ENCODE measurements at places on chromosomes 16 and 17.

DNA sequence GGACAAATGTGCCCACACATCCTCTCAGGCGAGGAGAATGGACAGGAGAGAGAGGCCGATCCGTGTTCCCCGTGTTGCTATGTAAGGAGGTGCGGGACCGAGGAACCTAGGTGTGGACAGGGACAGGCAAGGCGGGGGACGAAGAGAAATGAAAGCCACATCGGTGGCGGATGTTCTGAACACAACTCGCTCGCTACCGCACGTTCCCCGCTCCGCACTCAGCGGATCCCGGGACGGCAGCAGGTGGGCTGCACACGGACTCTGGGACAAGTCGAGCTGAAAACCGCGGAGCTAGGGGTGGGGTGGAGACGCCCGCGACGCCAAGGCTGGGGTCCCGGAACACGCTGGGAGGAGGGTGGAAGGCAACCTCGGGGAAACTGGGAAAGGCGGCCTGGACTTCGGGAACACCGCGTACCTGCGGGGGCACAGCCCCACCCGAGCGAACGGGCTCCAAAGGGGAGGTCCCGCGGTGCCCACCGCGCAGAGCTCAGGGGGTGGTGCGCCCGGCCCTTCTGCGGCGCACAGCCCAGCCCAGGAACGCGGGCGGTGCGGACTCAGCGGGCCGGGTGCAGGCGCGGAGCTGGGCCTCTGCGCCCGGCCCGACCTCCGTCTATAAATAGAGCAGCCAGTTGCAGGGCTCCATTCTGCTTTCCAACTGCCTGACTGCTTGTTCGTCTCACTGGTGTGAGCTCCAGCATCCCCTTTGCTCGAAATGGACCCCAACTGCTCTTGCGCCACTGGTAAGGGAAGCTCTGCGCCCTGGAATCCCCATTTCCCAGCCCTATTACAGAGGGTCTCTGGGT lies at the start of gene MT1E:
TSS of gene MT1E (plus strand) at position 642 of the 803 bp plus-strand sequence. CDS start at position 713, 71 bp downstream.
- peak; percentile 60 for DNase-seq

GRCh38 chr17:75638893-75639292 lies 5.7 kb downstream of the SMIM5 start:
- DNase-seq = no peak

DNA sequence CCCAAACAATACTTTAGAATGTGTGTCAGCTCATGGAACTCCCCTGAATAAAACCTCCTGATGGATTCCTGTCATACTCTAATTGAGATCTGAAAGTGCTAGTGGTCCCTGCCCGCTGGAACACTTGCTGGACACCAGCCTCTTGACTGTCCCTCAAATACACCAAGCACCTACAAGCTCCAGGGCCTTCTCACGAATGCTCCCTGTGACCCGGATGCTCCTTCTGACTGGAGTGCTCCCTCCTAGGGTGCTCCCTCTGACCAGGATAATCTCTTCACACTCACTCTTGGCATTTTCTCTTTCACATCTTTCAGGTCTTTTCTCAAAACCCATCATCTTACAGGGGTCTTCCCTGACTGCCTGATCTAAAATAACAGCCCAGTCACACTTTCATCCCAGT lies 205.9 kb downstream of the SLC39A11 start:
- no peak for DNase-seq

DNA sequence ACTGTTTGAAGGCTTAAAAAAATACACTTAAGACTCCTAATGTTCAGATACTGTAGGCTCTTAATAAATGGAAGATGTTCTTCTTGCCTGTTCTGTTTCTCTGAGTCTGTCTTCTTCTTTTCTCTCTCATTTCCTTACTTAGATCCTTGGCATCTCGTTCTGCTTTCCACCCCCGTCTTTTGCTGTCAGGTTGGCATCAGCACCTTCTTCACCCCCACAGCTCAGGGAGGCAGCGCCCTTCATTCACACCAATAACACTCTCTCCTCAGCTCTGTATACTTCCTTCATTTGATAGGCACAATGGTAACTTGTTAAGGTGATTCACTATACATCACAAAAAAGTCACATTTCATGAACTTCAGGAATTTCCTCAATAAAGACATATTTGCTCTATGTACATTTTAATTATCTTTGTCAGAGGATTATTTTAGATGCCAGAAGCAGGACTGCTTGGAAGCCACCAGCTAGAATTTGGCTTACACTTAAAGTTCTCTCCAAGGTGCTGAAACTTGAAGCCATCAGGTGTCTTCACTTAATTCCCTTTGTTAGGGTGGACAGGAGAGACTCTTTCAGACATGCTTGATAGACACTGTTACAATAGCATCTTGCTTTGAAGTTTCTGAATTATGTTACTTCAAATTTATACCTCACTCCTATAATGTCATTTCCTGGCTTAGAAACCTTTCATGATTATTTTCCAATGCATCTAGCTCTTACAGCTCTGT lies 670.1 kb upstream of the C16orf82 start:
- no peak for DNase-seq

DNA sequence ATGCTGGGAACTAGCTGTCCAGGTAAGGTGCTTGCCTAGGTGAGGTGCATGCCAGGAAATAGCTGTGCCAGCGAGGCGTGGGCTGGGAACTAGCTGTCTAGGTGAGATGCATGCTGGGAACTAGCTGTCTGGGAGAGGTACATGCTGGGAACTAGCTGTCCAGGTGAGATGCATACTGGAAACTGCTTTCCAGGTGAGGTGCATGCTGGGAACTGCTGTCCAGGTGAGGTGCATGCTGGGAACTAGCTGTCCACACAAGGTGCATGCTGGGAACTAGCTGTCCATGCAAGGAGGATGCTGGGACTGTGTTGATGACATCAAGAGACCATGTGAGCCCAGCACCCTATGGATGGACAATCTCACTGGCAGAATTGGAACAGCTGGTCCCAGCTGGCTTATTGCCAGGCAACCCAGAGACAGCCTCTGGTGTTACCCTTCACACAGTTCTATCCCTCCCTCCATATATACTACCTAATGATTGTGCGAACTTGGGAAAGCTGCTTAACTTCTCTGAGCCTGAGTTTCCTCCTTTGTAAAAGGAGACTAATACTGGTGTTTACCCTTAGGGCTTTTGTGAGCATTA lies 479.9 kb upstream of the RBFOX1 start:
- no peak for DNase-seq

GRCh38 chr16:12898551-12898950 lies 2.8 kb upstream of the SHISA9 start:
- no peak for DNase-seq

DNA sequence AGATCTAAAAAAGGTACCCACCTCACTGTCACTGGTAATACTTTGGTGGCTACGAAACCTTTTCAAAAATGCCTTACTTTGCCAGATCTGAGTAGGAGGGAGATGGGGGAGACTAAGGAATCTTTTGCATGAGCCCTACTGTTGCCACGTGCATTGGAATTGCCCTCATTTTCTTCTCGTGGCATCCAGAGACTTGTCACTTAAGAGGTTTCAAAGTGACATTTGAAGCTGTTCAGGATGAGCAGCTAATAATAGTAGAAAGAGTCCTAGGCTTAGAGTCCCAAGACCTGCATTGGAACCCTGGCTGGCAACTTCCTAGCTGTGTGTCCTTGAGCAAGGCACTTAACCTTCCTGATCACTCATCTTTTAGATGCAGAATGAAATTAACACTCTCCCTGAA lies 43.5 kb downstream of the GPRC5B start:
- no peak for DNase-seq

GRCh38 chr17:56723421-56723820 lies 110.3 kb downstream of the C17orf67 start:
- no peak for DNase-seq
